Nephron progenitor cell (in vitro differentiated cells): ENCODE measurements at places on chromosomes 1 and 21.
A peak's percentile ranks its signal among the peaks of the same experiment; 100 is the strongest.

GRCh38 chr1:11571906-11572616 lies 82.2 kb downstream of the FBXO2 start:
- DNase-seq, result peak; percentile 26

DNA sequence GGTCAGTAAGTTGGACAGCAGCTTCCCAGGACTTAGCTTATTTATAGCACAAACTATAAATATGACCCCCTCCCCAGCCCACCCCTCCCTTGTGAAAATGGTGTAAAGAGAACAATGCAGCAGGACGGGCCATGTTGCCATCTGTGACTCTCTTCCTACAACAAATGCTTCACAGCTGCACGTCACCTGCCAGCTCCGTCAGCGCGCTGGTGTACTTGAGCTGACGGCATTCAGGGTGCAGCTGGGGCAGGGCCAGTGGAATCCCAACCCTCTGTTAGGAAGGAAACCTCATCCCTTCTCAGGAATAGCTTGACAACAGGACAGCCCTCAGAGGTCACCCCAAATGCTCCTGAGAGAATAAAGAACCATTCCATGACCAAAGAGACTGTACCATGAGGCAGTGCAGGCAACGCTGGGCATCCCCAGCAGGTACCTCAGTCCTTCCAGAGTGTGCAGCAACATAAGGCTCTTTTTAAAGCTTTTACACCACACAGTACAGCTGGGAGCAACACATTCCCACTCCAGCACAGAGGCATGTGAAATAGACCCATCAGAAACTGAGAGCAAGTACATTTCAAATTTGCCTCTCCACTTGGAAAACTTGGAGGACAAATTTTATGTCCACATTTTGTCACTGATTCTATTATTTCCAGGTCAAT lies 85.0 kb downstream of the ATP1A1 start:
- no peak for DNase-seq

DNA sequence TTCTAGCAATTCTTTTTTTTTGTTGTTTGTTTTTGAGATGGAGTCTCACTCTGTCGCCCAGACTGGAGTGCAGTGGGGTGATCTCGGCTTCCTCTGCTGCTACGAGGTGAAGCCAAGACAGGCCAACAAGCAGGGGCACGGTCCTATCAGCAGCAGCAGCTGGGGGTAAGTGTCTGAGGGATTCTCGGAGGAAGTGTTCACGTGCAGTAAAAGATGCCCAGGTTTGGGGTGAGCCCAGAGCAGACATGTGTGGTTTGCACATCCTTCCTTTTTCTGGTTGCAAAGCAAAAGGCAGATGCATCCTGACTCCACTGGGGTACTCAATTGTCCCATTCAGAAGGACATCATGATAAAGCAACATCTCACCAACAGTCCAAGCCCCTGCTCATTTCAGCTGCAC lies 27.7 kb downstream of the PIGP start:
- no peak for DNase-seq

- DNase-seq, result no peak
Observed at GRCh38 chr1:98417820-98418219, 243.7 kb upstream of the SNX7 start.

DNA sequence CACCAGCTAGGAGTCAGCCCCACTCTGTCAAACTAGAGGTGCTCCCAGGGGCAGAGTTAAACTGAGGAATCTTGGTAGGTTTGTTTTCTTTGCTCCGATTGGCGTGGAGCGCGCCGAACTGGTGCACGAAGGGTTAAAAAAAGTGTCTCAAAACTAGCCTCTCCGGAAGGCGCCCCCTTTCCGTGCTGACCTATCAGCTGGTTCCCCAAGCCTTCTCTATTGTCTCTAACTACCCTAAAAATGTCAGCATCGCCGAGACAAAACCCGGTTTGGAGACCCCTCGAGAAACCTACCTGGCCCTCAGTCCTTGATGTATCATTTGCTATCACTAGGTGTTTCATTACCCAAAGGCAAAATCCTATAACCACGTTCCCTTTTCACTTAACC lies 2.2 kb downstream of the TGFB2 start:
- DNase-seq, result peak; percentile 32

GRCh38 chr1:10467078-10467477 lies 5.3 kb downstream of the DFFA start:
- no peak for DNase-seq

GRCh38 chr1:190154744-190155143 lies 322.9 kb downstream of the BRINP3 start:
- DNase-seq, result no peak

GRCh38 chr1:227786673-227787512 lies 28.6 kb upstream of the PRSS38 start:
- no peak for DNase-seq

GRCh38 chr1:60575326-60575977 lies 501.9 kb upstream of the C1orf87 start:
- no peak for DNase-seq

GRCh38 chr1:180652792-180653191 lies 21.0 kb downstream of the XPR1 start:
- no peak for DNase-seq

DNA sequence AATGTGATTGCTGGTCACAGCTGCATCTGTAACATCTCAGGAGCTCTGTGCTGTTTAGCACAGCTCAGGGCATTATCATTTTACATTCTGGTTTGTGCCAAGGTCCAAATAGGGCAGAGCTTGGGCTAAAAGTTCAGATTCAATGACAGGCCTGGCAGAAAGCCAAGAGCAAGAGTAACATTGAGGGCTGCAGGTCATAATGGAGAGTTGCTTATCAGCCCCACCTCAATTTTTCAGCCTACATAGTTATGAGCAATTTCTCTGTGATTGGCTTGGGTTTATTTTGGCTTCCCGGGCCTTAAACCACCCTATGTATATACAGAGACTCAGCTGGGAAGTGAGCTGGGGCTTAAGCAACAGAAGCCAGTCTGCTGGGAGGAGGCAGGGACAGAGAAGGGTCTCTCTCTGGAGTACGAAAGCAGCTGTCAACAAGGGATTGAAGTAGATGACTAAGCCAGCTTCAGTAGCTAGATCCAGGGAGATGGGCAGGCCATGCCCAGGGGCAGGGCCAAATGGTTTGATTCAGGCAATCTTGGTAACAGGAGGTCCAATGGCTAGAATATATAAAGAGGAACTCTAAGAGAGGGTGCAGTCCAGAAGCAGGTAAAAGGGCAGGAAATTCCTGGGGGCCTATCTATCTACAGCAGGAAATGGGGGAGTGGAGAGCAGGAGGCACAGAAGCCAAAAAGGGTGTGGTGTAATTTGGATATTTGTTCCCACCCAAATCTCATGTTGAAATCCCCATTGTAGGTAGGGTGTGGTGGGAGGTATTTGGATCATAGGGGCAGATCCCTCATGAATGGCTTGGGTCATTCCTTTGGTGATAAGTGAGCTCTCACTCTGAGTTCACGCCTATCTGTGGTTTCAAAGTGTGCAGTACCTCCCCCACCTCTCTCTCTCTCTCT lies 49.0 kb downstream of the BRINP2 start:
- DNase-seq, result no peak

DNA sequence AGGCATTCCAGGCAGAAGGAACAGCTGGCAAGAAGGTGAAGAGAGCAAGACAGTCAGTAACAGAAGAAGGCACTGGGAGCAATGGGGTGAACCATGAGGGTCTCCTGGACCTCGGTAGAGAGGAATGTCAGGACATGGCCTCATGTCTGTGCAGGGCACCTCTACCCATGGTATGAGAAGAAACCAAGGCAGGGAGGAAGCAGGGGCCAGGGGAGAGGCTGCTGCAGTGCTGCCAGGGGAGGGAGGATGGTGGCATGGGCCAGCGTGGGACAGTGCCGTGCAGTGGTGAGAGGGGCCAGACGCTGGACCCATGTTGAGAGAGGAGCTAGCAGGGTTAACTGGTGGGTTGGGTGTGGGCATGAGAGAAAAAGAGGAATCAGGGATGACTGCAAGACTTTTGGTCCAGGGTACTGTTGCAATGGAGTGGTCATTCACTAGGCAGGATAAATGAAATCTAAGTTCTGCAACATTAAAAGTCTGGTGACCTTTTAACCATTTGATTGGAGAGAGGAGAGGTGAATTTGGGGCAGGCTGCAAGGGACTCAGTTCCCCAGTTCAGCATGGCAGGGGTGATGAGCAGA lies 577.6 kb downstream of the MATN1 start:
- DNase-seq, result no peak

DNA sequence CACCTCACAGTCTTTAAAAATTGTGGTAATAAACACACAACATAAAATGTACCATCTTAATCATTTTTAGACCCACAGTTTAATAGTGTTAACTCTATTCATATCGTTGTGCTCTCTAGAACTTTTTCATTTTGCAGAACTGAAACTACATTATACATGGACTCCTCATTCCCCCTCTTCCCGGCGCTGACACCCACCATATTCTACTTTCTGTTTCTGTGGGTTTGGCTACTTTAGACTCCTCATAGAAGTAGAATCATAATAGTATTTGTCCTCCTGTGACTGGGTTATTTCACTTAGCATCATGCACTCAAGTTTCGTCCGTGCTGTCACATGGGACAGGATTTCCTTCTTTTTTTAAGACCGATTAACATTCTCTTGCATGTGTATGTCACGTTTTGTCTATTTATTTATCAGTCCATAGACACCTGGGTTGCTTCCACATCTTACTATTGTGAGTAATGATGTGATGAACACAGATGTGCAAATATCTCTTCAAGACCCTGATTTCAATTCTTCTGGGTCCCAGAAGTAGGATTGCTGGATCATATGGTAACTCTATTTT lies 62.9 kb upstream of the TMPRSS2 start:
- no peak for DNase-seq

GRCh38 chr1:159197561-159198557 lies 6.8 kb upstream of the ACKR1 start:
- peak; percentile 85 for DNase-seq

- DNase-seq, result no peak
Observed at GRCh38 chr1:181739214-181739613, 255.9 kb downstream of the CACNA1E start.

DNA sequence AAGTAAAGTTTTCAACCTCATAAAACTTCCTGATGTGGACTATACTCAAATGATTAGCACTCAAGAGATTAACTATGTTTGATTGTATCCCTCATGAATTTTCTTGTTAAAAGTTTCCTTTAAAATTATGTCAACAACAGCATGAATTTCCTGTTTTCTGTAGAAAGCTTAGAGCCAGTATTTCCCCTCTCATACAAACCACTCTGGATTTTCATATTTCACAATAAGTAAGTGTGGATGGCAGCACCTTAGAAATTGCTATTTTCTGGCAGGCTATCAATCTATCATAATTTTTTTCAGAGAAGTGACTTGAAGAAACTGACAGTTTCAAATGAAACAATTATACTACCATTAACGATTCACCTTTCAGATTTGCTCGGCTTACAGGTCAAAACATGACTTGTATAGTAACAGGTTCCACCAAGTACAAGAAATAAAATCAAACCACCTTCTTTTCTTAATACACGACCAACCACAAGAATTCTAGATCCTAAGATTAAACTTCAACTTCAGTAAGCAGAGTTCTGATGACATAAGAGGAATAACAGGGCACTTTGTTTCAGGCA lies 20.8 kb downstream of the ELK4 start:
- DNase-seq, result no peak

GRCh38 chr1:39204441-39205081 lies at the start of gene MACF1:
Gene MACF1, plus strand, starts transcription at chr1:39204695. Its CDS starts 328 bp downstream, at chr1:39205023.
- DNase-seq, result peak; percentile 29

- DNase-seq, result peak; percentile 32
Observed at GRCh38 chr1:111592389-111593361, 26.9 kb upstream of the RAP1A start.

DNA sequence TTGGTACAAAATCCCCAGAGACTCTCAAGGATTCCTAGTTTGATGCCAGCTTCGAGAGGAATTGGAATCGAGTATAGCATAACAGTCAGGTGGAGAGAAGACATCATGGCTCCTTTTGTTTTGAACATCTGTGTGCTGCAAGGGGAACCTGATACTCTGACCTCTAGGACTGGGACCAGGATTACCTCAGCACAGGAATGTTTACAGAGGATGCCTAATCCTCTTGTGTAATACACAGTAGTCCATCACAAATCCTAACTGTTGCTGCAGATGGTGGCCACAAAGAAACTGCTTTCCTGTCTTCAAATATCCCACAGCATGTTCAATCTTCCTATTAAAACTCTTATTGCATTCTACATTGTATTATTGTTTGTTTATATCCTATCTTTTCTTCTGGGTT lies 111.8 kb upstream of the PRMT6 start:
- DNase-seq, result no peak

- DNase-seq, result no peak
Observed at GRCh38 chr1:113904293-113904673, 316 bp downstream of the AP4B1 start.

- peak; percentile 21 for DNase-seq
Observed at GRCh38 chr1:37945743-37946702, 830 bp downstream of the INPP5B start.

DNA sequence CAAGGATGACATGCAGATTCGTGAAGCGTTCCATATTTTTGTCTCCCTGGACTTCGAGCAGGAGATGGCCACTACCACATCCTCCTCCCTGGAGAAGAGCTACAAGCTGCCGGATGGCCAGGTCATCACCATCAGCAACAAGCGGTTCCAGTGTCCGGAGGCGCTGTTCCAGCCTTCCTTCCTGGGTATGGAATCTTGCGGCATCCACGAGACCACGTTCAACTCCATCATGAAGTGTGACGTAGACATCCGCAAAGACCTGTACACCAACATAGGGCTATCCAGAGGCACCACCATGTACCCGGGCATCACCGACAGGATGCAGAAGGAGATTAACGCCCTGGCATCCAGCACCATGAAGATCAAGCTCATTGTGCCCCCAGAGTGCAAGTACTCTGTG lies 3.3 kb downstream of the TMEM222 start:
- DNase-seq, result no peak

DNA sequence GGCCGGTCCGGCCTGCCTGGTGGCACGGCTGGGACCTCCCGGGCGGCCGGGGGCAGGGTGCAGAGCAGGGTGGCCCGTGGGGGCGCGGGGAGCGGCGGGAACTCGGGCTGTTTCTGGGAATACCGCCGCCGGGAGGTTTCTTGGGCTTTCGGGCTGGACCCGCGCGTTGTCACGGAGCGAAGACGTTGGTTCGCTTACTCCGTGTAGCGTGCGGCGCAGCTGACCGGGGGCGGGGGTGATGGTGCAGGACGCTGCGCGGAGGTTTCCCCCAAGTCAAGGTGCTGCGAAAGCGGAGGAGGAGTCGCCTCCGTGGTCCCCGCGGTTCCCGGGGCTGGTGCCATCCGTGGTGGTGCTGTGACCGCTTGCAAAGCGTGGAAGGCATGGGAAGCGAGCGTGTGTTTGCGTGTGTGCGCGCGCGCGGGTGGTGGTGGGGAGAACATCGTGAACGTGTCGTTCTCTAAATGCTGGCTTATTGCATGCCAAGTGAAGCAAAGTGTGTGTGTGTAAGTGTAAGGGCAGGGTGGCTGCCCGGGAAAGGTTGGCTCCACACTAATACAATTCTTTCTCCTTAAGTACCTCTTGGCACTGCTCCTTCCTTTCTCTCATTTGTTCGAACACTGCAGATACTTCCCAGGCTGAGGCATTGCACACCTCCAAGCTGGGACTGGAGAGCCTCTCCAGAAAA lies 1.1 kb downstream of the RYR2 start:
- peak; percentile 54 for DNase-seq

- DNase-seq, result no peak
Observed at GRCh38 chr1:47351305-47351704, 17.7 kb downstream of the CMPK1 start.
